ENCODE measurements at places on chromosomes 11 and 22.

DNA sequence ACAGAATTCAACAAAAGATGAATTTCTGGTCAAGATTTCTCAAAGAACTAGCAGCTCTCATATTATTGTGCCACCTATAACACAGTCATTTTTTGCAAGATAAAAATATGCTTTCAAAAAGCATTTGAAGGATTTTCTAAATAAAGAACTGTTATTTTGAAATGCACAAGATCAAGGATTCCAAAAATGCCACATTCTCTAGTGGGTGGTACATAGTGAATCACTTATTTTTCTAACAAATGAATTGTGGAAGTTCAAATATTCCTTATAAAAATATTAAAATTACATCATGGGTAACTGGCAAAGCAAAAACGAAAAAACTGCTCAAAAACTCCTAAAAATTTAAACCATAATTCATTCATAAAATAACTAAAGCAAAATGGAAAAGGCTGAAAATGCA, 2.1 kb downstream of the RNF141 start:
- no peak for DNase-seq

- DNase-seq, result no peak
Observed at GRCh38 chr11:45666648-45667642, 1.5 kb upstream of the CHST1 start.

DNA sequence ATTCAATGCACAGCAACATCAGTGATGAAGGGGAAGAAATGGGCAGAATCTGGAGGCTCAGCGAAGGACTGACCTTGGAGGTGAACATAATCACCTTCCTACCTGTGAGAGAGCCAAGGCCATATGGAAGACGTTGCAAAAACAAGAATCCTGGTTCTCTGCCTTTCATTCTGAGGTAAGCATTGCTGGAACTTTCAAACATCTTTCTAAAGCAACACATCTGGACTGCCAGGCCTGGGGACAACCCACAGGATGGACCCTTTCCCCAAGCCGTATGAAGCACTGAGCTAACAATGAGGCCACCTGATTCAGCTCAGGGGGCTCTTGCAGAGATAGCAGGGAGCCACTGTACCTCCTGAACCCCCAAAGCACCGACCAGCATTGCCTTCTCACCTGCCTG, 70.5 kb downstream of the ETS1 start:
- no peak for DNase-seq

- DNase-seq, result no peak
Observed at GRCh38 chr11:66720899-66721470, 8.0 kb downstream of the SPTBN2 start.

DNA sequence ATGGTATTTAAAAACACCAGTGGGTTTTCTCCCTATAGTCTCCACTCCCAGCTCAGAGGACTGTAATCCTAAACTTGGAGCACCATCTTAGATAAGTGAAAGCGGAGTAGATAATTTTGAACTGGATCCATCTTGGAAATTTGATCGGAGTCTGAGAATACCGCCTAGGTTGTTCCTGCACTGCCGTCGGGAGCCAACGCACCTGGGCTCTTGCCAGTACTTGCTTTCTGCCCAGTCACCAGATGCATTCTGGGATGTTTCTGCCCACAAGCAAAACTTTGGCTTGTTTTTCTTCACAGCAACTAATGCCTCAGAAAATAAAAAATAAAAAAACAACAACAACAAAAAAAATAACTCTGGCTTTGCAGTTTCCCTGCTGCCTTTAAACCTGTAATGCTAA, 113.0 kb upstream of the MTMR2 start:
- no peak for DNase-seq

- no peak for DNase-seq
Observed at GRCh38 chr22:39721206-39722031, 150.9 kb downstream of the CACNA1I start.

GRCh38 chr22:27073601-27074425, 416.4 kb downstream of the MIAT start:
- DNase-seq, result no peak

DNA sequence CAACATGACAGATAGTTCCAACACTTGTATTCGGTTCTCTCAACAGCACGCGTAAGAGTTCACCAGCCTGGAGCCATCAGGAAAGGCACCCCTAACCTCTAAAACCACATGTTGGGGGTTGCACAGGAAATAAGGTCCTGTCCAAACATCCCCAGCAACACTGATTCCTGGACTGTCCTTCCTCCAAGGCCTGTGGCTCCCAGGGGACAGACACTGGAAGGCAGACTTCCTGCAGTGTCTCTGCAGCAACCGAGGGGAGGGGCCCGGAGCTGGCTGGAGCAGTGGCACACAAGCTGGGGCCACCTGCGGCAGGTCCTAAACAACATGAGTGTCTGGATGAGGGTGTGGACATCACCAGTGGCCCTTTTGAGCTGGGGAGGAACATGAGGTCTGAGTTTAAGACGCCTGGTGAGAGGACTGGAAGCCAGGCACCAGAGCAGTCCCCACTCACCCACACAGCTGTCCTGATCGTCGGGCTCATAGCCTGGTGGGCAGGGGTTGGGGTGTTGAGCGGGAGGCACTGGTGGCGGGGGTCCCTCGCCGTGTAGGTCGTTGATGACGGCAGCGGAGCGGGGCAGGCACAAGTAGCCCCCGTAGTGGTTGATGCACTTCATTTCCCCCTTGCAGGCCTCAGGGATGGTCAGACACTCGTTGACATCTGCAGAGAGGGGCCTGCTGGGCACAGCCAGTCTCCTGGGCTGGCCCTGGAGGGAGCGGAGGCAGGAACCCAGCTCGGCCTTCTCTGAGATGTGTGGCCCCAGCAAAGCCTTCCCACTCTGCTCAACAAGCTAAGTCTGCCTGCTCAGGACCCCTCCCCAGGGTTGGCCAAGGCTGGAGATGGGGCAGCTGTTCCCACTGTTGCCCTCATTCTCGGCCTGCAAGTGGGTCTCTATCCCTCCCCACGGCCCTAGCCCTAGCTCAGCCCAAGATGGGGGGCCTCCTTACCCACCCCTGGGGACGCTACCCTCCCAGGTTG, 1.6 kb downstream of the EFEMP2 start:
- DNase-seq, result no peak

DNA sequence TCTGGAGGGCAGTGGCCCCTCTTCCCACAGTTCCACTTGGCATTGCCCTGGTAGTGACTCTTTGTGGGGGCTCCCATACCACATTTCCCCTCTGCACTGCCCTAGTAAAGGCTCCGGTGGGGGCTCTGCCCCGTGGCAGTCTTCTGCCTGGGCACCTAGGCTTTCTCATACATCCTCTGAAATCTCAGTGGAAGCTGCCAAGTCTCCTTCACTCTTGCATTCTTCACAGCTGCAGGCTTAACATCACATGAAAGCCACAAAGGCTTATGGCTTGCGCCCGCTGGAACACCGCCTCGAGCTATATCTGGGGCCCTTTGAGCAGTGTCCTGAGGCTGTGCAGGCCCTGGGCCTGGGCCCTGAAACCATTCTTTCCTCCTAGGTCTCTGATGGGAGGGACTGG, 25.3 kb downstream of the PLEKHB1 start:
- DNase-seq, result no peak

DNA sequence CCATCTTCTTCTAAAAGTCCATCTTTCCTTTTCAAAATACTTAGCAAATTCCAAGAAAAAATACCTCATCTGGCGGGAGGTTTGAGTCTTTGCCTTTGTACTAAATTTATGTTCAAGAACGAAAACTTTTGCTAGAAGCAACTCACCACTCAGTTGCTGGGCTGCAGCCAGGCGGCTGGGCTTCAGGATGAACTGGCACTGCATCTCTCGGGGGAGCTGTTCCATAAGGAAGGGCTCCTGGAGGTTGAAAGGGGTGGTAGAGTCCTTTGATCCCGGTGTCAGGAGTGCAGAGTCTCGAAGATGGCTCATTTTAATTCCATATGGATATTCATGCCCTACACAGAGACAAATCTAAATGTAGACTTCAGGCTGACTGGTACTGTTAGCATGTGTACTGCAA, 105.8 kb downstream of the ARHGAP20 start:
- no peak for DNase-seq

DNA sequence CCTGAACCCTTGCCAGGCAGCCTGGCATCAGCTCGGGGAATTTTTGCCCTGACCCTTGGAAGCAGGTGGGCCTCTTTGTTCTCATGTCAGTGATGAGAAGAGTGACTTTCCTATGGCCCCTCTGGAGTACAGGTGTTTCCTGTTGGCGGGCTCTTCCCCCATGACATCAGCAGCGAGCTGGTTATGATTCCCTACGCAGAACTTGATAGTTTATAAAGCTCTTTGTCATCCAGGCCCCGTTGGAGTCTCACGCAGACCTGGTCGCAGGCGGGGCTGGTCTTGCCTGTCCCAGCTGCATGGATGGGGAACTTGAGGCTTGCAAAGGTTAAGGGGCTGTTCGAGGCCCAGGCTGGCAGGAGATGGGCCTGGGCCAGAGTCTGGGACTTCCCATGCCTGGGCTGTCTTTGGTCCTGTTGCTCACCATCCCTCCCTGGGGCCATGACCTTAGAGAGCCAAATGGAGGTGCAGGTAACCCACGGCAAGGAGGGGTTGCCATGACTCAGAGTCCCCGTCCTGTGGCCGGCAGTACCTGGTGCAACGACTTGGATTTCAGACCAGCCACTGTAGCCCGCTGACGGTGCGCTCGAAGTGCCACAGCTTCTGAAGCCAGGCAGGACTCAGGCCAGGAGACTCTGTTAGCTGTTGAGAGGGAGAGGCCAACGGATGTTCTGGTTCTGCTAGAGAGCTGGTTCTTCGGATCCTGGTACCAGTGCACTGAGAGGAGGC, 45.9 kb upstream of the PPP6R3 start:
- DNase-seq, result no peak

DNA sequence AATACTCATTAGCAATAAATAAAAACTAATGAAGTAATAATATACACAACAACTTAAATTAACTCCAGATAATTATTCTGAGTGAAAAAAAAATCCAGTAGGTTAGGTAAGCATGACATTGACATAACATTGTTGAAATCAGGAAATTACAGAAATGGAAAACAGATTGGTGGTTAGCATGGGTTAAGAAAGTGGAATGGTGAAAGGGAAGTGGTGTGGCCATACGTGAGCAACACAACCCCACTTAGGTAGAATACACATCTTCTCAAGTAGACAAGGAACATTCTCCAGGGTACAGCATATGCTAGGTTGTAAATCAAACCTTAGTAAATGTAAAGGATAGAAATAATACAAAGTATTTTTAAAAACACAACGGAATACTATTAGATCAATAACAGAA, 30.2 kb upstream of the CLTCL1 start:
- no peak for DNase-seq

DNA sequence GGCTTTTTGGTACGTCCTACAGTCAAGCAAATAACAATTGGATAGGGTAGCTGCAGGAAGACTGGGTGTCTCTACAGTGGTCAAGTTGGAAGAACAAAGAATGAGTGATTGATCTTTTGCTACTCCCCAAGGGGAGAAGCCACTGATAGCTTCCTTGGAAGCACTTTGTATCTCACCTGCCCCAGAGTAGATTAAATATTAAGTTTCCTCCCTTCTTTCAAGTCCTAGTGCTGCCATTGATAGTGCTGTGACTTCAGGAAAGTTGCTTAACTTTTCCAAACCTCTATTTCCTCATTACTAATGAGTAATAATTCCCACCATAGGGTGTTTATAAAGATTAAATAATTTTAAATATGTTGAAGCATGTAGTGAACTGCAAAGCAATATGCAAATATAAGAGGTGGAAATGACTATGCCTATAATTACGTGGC, 35.6 kb upstream of the EHF start:
- DNase-seq, result no peak

DNA sequence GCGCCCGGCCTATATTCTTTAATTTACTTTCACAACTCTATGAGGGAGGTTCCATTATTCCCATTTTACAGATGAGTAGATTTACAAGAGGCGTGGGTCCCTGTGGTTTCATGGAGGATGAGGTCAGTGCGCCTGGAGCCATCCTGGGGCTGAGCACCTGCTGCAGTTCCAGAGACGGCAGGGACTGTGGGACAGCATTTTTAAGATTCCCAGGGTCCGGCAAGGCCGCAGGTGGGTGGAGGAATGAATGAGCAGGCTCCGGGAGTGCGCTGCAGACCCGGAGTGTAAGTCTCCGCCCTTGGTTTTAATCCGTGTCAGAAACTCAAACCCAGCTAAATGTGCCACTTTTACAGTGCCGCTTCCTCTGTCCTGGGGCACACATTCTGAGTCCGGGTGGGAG, 4.1 kb upstream of the CHRM1 start:
- no peak for DNase-seq

DNA sequence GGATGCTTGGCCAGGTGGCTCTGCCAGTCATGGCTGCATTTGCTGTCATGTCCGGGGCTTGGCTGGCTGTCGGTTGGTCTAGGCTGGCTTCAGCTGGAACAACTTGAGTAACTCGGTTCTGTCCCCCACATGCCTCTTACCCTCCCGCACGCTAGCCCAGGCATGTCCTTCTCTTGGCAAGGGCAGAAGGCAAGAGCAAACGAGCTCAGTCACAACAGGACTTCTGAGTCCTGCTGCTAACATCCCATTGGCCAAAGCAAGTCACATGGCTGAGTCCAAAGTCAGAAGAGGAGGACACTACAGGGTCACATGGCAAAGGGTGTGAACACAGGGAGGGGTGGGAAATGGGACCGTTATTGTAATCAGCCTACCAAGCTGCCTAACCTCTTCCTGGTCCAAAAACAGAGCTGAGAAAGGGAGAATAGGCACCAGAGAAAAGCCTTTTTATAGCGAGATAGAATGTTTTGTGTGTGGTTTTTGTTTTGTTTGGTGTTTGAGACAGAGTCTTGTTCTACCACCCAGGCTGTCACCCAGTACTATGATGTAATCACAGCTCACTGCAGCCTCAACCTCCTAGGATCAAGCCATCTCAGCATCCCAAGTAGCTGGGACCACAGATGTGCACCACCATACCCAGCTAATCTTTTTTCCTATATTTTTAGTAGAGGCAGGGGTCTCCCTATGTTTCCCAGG, 81.9 kb downstream of the MN1 start:
- DNase-seq, result peak; percentile 16

GRCh38 chr22:19129871-19130270, 1.2 kb upstream of the TSSK2 start:
- no peak for DNase-seq

DNA sequence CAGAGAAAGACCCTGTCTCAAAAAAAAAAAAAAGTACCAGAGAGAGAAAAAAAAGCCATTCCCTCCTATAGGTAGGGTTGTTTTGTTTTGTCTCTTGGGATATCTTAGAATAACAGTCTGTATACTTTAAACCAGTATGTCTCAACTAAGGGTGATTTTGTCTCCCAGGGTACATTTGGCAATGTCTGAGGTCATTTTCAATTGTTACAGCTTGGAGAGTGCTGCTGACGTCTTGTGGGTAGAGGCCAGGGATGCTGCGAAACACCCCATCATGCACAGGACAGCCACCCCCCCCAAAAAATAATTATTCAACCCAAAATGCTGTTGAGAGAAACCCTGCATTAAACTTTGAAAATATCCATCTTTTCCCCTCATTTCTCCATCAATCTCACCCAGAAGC, 56.1 kb upstream of the CRTAM start:
- no peak for DNase-seq
